Natural killer cell (primary cell): ENCODE measurements at places on chromosomes 12 and 14. TPM values are rescaled to one million over a fixed set of nuclear protein-coding genes. Genes with fewer than 3 reads are reported as not detected.

The MYL2 gene
- not detected for total RNA-seq

The TDP1 gene
- total RNA-seq = 41.8 TPM

- DNase-seq = no peak
Observed at GRCh38 chr14:74596741-74597450, 15.1 kb downstream of the LTBP2 start.

GRCh38 chr12:5022025-5022424, 21.7 kb upstream of the KCNA5 start:
- DNase-seq = no peak

DNA sequence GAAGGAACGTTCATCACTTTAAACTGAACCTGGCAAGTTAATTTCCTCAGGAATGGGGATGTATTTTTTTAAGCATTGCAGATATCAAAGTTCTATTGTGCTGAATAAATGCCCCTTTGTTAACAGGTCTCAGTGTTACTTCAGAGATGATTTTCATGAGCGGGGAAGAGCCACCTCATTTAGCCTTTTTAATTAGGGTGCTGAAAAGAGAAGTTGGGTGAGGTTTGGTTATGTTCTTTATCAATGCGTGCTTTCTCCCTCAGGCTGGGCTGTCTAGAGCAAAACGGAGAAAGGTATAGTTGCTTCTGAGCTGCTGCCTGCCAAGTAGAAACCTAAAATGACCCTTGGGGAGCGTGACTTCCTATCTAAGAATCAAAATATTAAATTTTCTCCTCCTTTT, 8.0 kb upstream of the HIP1R start:
- DNase-seq = no peak
